ENCODE measurements at places on chromosomes 12 and 14. TPM values are rescaled to one million over a fixed set of nuclear protein-coding genes. Genes with fewer than 3 reads are reported as not detected.

ZNF839 gene
- total RNA-seq: 6.3 TPM

RASAL1 gene
- 0.45 TPM for total RNA-seq

CD163L1 gene
- total RNA-seq: 0.28 TPM

SAMD15 gene
- total RNA-seq: 2.0 TPM

LIN7A gene
- 0.33 TPM for total RNA-seq

SLC38A4 gene
- total RNA-seq: not detected

KIF26A gene
- total RNA-seq: 4.4 TPM

SENP1 gene
- 12.7 TPM for total RNA-seq

STYK1 gene
- 0.28 TPM for total RNA-seq

SLC25A21 gene
- total RNA-seq: 0.35 TPM

UBE3B gene
- total RNA-seq: 15.2 TPM

BDKRB2 gene
- 2.6 TPM for total RNA-seq

B4GALNT1 gene
- 53.0 TPM for total RNA-seq

RPGRIP1 gene
- 0.23 TPM for total RNA-seq

ABCC9 gene
- not detected for total RNA-seq

CPSF2 gene
- total RNA-seq: 41.1 TPM

CCDC175 gene
- total RNA-seq: not detected

RAD9B gene
- total RNA-seq: 0.17 TPM

ITGB7 gene
- 0.33 TPM for total RNA-seq

KRT75 gene
- total RNA-seq: 0.13 TPM

BEGAIN gene
- 7.2 TPM for total RNA-seq

KRT73 gene
- not detected for total RNA-seq

POTEG gene
- not detected for total RNA-seq

ESRRB gene
- total RNA-seq: 0.17 TPM

DAD1 gene
- 357 TPM for total RNA-seq

TPPP2 gene
- not detected for total RNA-seq

ATP2A2 gene
- total RNA-seq: 351 TPM

FIGNL2 gene
- 0.30 TPM for total RNA-seq

RNASE2 gene
- not detected for total RNA-seq

GUCY2C gene
- total RNA-seq: not detected

EPS8 gene
- total RNA-seq: 43.1 TPM

PMEL gene
- total RNA-seq: 0.77 TPM

DAO gene
- total RNA-seq: not detected

ANG gene
- total RNA-seq: 10.6 TPM

CISTR gene
- total RNA-seq: not detected

KCNC2 gene
- not detected for total RNA-seq

RASSF3 gene
- 26.9 TPM for total RNA-seq

CHMP4A gene
- total RNA-seq: 80.8 TPM

RFX4 gene
- total RNA-seq: not detected

AKAP6 gene
- total RNA-seq: 0.51 TPM

CCNB1IP1 gene
- total RNA-seq: 39.5 TPM
